Muscle of leg (tissue), 16 donors: ENCODE measurements at places on chromosomes 11 and 22. TPM values are rescaled to one million over a fixed set of nuclear protein-coding genes. Genes with fewer than 3 reads are reported as not detected.
A peak's percentile ranks its signal among the peaks of the same experiment; 100 is the strongest.

The SLC5A4 gene
- 0.49 TPM for total RNA-seq

The TRIM66 gene
- 3.8 TPM for total RNA-seq

The UPK2 gene
- total RNA-seq = 0.09 TPM

The MS4A6E gene
- total RNA-seq = not detected

The TRIM49 gene
- total RNA-seq = not detected

The LIF gene
- 0.75 TPM for total RNA-seq

GRCh38 chr11:16909359-16910035 is 104.7 kb downstream of the PLEKHA7 start:
- no peak for DNase-seq
- H3K36me3 ChIP-seq = no peaks in the 10 kb centered on the region
- H3K27me3 ChIP-seq = peaks cover 2% of the 10 kb centered on the region

DNA sequence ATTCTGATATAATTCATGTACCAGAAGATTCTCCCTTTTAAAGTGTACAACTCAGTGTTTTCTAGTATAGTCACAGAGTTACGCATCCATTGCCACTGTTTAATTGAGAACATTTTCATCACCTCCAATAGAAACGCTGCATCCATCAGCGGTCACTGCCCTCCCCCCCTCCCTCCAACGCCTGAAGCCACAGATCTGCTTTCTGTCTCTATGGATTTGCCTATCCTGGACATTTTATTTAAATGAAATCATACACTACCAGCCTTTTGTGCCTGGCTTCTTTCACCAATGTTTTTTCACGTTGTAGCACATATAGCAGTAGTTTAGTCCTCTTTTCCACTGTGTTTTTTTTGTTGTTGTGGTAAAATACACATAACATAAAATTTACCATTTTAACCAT is 22.8 kb downstream of the TCP11L1 start:
- DNase-seq = no peak
- H3K4me1 ChIP-seq = peaks cover 9% of the 10 kb centered on the region
- H3K27me3 ChIP-seq = no peaks in the 10 kb centered on the region
- peaks cover 56% of the 10 kb centered on the region for H3K36me3 ChIP-seq

DNA sequence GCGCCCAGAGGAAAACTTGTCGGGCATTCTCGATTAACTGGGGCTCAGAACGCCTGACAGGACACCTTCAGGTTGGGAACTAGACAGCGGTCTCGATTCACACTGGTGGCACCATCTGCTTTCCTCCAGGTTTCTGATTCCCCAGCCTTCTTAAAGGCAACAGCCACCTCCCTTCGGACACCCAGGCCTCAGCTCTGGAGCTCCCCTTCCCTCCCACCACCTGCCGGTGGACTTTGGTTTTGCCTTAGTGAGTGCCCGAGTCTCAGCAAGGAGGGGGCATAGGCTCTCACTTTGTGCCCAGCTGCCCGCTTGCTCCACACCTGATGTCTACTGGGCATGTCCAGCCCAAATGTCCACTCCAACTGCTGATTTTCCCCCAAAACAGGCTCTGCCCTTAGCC is 110.4 kb upstream of the PARVA start:
- H3K27ac ChIP-seq = no peak overlapping the region
- H3K4me3 ChIP-seq = no peak overlapping the region
- peaks cover 3% of the 10 kb centered on the region for H3K36me3 ChIP-seq
- peaks cover 22% of the 10 kb centered on the region for H3K4me1 ChIP-seq
- no peak for DNase-seq
- no peaks in the 10 kb centered on the region for H3K27me3 ChIP-seq

DNA sequence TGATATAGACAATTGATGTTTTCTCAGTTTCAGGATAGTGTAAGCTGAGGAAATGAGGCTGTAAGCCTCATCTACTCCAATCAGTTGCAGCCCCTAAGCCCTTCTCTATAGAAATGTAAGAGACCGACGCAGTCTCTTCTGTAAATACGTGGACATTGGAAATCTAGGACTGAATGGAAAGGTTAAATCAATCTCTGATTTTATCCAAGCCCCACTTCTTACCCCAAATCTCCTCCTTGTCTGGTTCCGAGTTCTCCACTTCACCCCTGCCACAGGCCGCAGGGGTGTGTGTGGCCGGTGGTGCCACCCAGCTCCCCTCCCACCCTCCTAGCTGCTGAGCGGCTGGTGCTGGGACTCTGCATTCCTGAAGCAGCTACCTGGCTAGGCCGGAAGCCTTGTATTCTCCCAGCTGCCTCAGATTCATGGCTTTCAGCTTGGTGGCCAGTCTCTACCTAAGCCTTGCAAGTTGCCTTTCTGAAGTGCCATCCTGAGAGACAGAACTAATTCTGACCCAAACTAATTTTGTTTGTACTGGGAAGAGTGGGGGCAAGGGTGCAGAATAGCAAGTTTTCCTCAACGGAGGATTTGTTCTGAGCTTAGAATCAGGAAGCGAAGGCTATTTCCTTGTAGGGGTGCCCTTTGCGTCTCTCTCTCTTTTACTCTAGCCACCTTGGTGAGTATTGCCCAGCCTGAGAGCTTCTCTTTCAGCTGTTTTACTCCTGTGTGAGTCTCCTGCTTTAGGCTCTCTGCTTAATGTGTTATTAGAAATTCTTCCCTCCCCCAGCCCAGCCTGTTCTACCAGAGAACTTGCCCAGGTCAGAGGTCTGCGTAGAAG is 749 bp downstream of the VWA5A start:
- peaks cover 15% of the 10 kb centered on the region for H3K4me1 ChIP-seq
- H3K27me3 ChIP-seq = no peaks in the 10 kb centered on the region
- peak overlapping the region; percentile 75 for H3K4me3 ChIP-seq
- H3K27ac ChIP-seq = peak overlapping the region; percentile 85

GRCh38 chr22:48198489-48199459 is 1436.3 kb downstream of the TBC1D22A start:
- H3K27ac ChIP-seq = no peak overlapping the region
- H3K27me3 ChIP-seq = peaks cover 2% of the 10 kb centered on the region
- H3K4me3 ChIP-seq = no peak overlapping the region
- no peaks in the 10 kb centered on the region for H3K36me3 ChIP-seq
- H3K4me1 ChIP-seq = no peaks in the 10 kb centered on the region
- peak; percentile 24 for DNase-seq

DNA sequence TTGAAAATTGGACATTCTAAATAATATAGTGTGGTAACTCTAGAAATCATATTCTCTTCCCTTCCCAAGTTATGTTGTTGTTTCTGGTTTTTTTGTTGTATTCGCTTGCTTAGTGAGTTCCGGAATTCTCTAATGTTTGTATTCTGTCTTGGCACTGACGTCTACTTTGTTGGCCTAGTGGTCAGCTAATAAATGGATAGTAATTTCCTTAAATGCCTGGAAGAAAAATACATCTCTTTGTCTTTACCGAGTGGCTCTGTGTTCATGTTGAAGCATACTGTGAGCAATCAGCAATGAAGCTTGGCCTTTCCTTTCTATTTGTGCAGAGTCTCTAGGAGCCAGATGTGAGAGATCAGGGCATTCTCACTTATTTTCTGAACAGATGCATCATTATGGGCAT is 1225.7 kb downstream of the JRKL start:
- no peaks in the 10 kb centered on the region for H3K4me1 ChIP-seq
- DNase-seq = peak; percentile 11
- no peaks in the 10 kb centered on the region for H3K27me3 ChIP-seq
- H3K36me3 ChIP-seq = no peaks in the 10 kb centered on the region
- no peak overlapping the region for H3K27ac ChIP-seq

- DNase-seq = peak; percentile 83
- peaks cover 12% of the 10 kb centered on the region for H3K4me1 ChIP-seq
- no peaks in the 10 kb centered on the region for H3K36me3 ChIP-seq
- no peak overlapping the region for H3K4me3 ChIP-seq
- no peak overlapping the region for H3K27ac ChIP-seq
- H3K27me3 ChIP-seq = no peaks in the 10 kb centered on the region
These were observed 12.0 kb downstream of the BRSK2 start for GRCh38 chr11:1401656-1402221.

- H3K27ac ChIP-seq = no peak overlapping the region
- H3K4me3 ChIP-seq = no peak overlapping the region
- H3K4me1 ChIP-seq = peaks cover 23% of the 10 kb centered on the region
- DNase-seq = peak; percentile 16
- H3K36me3 ChIP-seq = no peaks in the 10 kb centered on the region
These were observed 23.4 kb downstream of the KRTAP5-5 start for GRCh38 chr11:1652771-1653540.

DNA sequence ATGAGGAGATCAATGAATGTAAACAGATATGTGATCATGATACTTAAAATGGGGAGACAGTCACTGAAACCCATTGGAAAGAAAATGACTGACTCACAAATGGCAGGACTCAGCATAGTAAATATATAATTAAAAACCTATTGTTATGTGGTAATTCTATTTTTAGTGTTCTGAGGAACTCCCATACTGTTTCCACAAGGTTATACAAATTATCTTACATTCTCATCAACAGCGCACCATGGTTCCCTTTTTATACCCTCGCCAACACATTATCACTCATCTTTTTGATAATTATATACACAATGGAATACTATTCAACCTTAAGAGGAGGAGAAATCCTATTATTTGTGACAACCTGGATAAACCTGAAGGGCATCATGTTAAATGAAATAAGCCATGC is 17.1 kb downstream of the OR5B21 start:
- no peak overlapping the region for H3K4me3 ChIP-seq
- DNase-seq = no peak
- no peaks in the 10 kb centered on the region for H3K36me3 ChIP-seq
- no peak overlapping the region for H3K27ac ChIP-seq

DNA sequence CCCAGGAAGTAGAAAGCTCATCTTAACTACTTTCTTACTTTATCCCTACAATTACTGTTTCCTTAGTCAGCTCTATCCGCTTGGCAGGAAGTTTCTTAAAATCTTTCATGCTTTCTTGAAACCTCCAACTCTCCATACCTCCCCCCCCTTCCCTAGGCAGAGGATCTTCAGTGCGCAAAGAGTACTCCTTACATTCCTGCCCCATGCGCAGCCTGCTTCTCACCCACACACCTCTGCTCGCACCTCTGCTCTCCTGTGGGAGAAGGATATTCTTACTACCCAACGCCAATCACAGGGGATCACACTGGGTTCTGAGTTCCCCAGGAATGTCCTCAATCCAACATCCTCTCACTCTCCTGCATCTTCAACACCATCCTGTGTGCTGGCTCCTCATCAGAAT is 12.3 kb downstream of the TCF20 start:
- no peak overlapping the region for H3K27ac ChIP-seq
- DNase-seq = peak; percentile 34
- no peak overlapping the region for H3K4me3 ChIP-seq
- no peaks in the 10 kb centered on the region for H3K36me3 ChIP-seq
- no peaks in the 10 kb centered on the region for H3K4me1 ChIP-seq
- H3K27me3 ChIP-seq = no peaks in the 10 kb centered on the region

GRCh38 chr11:19160847-19161246 is 40.9 kb downstream of the CSRP3 start:
- H3K4me1 ChIP-seq = no peaks in the 10 kb centered on the region
- H3K27me3 ChIP-seq = no peaks in the 10 kb centered on the region
- H3K36me3 ChIP-seq = peaks cover 11% of the 10 kb centered on the region
- H3K27ac ChIP-seq = no peak overlapping the region
